ENCODE measurements at places on chromosomes 6 and 20. TPM values are rescaled to one million over a fixed set of nuclear protein-coding genes. Genes with fewer than 3 reads are reported as not detected.

DNA sequence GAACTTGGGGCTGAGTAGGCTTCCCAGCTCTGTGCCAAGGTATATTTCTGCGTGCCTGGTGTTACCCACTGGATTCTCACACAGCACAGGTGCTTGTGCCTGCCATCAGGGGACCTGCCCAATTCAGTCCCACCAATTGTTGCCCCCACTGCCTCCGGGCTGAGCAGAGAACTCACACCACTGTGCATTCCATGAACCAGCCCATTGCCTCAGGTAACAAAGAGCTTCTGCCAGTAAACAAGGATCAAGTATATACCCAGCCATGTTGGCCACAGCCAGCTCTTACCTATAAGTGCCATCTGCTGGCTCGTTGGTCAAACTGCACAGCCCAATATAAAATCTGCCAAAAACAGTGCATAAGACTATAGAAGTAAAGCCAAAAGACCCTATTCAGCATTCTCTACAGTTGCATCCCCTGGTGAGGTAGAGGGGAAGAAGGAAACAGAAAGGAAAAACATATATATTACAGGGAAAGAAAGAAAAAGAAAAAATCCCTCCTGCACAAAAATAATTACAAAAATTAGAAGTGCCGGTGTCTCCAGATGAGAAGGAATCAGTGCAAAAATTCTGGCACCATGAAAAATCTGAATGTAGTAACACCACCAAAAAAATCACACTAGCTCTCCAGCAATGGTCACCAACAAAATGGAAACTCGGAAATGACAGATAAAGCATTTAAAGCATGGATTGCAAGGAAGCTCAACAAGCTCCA lies 241.4 kb downstream of the IBTK start:
- DNase-seq, result no peak

DNA sequence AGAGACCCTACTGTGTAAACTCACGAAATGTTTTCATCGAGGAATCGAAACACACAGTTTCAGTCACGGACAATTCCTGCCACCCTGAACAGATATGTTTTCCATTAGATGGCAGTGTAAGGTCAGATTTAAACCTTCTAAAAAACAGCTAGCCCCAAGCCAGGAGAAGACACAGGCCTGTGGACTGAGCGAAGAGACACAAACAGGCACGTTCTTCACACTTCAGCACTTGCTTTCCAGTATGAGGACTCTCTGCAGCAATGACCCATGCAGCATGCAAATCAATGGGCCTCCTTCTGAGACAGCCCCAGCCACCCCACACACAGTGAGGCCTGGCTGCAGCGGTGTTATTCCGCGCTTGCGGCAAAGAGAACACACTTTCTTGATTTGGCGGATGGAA lies 31.9 kb downstream of the HUS1B start:
- peak; percentile 65 for DNase-seq

DNA sequence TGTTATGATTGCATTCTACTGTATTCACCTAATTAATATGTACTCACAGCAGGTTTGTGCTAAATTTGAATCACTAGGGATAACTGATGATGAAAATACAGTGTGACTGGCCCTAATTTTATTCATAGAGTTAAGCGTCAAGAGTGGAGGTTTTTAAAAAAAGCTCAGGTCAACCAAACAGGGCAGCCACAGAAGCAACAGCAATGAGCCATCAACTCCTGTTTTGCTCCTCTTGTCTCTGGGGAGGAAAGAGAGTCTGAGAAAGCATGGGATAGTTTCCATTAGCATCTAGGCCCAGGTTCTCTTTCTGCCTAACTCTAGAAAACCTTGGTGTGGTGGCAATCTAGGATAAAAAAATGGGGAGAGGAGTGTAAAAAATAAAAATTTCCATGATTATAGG lies 122.1 kb downstream of the OGFRL1 start:
- peak; percentile 77 for DNase-seq

SLC25A27 gene
- total RNA-seq, result 4.6 TPM

- DNase-seq, result peak; percentile 37
Observed at GRCh38 chr6:140178935-140179334, 804.5 kb upstream of the CITED2 start.

TFAP2C gene
- not detected for total RNA-seq

DNA sequence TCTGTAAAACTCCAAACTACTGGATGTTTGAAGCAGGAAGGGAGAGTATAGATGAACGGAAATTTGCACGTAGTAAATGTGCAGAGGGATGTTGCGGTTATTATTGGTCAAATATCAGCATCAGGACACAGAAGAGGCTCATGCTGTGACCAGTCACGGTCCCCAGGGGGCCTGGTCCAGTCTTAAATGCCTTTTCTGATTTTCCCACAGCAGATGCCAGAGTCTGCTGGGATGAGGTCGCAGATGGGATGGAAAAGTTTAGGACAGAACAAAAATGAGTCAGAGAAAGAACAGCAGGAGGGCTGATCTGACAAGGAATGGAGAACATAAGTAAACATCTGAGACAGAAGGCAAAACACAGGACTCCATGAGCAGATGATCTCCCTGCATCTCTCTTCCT lies 11.7 kb upstream of the SIRPG start:
- DNase-seq, result peak; percentile 40

DNA sequence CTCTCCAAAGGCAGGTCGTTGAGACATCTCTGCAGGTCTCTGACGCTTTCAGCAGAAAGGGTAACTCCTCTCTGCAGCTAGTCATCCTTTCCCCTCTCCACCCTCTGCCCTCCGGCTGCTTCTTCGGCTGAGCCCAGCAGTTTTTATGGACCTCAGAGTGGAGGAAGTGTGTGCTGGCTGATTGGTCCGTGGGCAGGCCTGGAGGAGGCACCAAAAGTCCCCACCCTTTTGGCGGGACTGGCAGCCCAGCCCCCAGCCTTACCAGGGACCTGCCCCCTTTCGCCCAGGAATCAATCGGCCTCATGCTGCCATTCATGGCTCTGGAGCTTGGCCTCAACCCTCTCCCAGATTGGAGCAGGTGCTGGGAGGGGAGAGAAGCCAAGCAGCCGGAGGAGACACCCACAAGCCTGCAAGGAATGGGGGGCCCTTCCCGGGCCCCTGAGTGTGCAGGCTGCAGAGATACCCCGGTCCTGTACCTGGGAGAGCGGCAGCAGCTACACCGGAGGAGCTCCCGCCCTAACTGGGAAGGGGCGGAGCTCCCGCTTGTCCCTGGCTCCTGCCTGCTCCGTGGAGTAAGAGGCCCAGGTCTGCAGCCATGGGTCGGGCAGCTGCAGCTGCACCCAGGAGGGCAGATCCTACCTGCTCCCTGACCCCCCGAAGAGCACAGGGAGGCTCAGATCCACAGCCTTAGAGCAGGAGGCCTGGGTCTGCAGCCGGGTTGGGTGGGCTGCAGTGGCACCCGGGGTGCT lies 170.3 kb upstream of the SOX4 start:
- DNase-seq, result no peak

DNA sequence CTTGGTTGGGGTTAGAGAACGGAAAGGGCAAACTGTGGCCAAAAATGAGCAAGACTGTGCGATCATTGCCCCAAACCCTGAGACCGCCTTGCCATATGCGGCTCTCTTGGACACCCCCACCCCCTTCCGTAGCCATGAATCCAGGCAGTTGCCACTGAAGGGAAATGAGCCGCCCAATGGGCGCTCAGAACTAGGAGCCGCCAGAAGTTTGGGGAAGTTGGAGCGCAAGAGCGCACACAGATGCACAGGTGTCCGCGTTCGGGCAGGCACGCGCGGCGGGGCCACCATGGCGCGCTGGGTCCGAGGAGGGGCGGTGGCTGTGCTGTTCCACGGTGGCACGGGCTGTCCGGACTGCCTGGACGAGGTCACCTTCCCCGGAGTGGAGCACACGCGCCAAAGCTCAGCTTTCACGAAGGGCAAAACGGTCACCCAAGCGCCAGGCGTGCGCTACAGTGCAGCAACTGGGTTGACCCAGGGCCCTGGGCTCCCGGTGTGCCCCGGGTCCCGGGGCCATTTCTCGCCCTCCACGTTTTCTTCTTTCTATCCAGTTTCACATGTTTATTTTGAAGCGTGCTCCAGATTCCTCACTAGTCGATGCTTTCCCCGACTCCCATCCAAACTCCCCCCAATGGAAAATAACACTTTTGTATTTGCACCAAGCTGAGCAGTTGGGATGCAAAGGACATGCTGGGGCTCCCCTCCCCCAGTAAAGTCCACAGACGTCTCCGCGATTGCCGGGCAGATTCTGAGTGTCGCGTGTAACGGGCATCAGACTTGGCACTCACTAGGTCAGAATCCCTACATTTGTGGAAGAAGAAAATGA lies 906 bp upstream of the PDE10A start:
- peak; percentile 70 for DNase-seq

CST7 gene
- 5.4 TPM for total RNA-seq

BEND3 gene
- total RNA-seq, result 2.6 TPM

OR2H1 gene
- not detected for total RNA-seq

GRCh38 chr6:113102761-113103160 lies 754.4 kb upstream of the MARCKS start:
- DNase-seq, result peak; percentile 36

DNA sequence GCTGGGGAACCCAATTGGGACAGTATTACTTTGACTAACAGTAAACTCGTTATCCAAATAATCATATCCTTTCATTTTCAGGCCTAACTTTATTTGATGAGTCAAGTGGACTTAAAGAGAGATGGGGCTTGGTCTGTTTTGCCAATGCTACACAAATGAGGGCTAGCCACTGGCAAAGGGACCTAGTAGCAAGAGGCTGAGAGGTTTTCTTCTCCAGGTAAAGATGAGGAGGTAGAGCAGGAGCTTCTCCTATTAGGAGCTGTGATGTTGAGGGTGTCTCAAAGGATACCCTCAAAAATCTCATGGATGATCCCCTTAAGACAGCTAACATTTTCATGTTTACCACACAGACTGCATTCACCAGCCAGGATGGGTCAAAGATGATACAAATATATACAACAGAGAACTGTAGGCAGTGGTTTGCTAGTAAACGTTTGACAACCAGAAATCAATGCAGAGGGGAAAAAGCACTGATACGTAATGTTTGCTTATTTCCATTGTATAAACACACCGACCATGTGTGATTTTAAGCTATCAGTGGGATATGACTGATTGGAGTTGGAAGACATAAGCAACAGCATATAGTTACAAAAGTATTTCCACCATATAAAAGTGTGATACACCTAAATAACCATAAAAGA lies 153.3 kb downstream of the IBTK start:
- no peak for DNase-seq
